ENCODE measurements at places on chromosomes 7 and 10.

DNA sequence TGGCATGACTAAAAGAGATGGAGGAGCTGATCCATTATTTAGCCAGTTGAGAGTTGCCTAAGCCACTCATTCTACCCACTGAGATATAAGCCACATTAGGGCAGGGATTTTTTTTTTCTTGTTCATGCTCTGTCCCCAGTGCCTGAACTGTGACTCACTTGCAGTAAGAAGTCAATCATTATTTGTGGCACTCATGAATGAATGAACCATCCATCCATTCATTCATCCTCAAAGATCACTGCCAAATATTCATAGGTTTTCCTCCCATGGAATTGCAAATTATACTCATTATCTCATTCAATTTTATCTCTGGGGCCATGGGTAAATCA lies 22.8 kb upstream of the ARID5B start:
- DNase-seq = no peak

- DNase-seq = no peak
Observed at GRCh38 chr7:152615031-152615741, 60.8 kb downstream of the XRCC2 start.

GRCh38 chr10:15088428-15089261 lies at the start of gene ACBD7:
TSS of gene ACBD7 (minus strand) at chr10:15088776. CDS start at chr10:15088728, 48 bp downstream.
- peak; percentile 55 for DNase-seq

DNA sequence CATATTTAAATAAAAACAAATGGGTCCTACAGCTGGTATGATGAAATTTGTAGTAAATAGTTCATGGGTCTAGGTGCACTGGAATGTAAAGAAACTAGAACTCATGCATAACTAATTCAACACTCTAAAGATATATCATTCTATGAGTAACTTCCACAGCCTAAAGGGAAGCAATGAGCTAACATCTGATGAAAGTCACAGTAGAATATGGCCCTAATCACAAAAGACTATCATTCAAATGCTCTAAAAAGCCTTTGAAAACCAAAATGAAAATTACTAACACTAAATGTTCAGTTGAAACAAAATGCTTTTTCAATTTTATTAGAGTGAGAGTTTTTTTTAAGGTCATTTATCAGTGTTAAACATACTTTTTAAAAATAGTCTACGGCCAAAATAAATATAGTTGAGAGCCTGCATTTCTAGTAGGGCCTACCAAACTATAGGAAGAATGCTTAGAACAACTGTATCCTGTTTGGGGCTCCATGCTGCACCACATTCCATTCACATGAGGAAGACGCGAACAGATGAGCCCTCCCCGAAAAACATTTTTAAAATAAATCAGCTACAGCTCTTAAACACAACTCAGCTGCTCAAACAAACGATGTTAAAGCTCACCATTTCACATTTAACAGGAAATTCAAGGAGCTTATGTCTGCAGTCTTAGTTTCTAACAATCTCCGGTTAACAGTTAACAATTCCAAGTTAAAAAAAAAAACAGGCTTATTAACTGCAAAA lies 134.5 kb downstream of the NRBF2 start:
- no peak for DNase-seq

GRCh38 chr10:13143766-13144165 lies 17.6 kb upstream of the MCM10 start:
- DNase-seq = no peak

DNA sequence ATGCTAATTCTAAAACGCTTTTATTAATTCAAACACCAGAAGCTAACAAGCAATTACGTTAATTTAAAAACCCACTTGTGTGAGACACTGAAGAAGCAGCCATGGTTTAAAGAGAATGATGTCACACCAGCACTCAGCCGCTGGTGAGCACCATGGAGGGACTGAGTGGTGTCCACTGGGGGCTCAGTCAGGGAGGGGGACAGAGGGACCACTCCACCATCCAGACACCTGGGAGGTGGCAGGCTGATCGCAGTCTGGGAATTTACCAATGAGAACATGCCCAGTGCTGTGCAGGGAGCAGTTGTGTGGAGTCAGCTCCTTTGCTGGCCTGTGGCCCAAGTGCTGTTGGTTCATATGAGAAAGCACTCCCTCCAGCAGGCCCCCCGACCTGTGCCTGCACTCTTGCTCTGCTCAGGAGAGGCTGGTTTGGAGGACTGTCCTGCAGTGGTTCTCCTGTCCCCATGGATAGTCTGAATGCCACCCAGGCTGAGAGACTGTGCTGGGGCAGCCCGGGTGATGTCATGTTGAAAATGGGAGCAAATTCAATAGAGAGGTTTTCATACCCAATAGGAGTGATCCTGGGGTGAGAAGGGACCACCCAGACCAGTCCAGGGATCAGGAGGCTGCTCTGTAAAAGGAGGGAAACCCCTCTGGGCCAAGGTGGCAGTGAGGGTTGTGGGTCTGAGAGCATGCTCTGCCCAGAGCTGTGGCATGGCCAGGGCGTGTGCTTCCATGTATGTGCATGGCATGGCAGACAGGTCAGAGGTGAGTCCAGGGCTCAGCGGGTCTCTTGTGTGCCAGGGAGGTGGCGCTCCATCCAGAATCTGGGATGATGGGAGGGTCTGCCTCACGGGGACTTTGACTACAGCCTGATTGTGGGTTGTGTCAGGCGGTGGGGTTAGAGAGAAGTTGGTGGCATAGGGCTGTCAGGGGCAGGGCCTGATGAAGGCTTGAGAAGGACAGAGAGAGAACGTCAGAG lies 12.7 kb downstream of the ADCY1 start:
- DNase-seq = no peak

- no peak for DNase-seq
Observed at GRCh38 chr7:85498031-85498430, 311.2 kb upstream of the SEMA3D start.

DNA sequence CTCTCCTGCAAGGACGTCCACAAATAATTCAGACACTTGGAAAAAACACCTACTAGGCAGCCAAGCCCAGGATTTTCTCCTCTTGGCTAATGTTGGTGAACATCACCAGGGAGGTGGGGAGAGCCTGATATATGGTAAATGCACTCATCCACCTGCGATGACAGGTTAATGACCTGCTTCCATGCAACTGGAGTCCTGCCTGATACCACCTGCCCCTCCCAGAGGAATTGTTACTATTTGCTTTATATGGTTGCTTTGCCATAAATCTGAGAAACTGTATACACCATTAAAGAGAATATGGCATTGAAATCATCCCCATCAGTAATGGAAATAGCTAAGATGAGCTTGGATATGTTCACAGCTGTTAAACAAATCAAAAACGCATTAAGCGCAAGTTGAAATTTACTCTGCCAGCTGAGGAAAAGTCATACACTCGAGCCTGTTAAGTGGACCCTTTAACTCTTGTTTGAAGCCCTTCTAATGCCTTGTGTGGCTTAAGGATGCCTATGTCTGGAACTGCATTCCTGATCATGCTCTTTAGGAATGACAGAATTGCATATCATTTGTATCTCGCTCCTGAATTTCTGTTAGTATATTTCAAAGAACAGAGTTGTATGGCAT lies 208.3 kb downstream of the PRPF18 start:
- DNase-seq = no peak

DNA sequence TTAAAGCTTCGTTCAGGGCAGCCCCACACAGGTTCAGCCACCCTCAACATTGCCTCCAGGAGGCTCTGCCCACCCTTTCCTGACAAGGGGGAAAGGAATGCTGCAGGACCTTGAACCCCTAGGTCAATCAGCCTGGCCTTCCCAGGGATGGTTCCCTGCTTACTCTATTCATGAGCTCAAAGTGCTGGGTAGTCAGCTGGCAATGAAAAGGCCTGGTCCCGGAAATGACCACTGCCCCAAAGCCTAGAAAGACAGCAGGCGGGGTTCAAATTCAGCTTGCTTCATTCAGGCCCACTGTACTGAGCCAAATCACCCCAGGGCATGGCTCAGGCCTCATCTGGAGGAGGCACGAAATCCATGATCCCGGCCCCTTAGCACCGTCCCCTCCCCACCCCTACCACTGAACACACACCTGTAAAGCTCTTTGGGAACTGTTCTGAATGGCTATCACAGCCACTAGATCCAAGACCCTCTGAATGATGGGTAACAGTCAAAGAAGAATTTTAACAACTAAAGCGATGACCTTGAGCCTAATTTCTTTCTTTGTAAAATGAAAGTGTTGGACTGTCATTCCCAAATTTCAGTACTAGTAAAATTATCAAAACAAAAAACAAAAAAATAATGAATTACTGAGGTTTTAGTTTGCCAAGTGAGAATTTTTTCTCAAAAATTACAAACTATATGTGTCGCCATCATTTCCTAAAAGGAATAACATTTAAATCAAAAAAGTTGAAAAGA lies 1.0 kb downstream of the URGCP start:
- DNase-seq = no peak

- no peak for DNase-seq
Observed at GRCh38 chr10:107516349-107516748, 351.8 kb upstream of the SORCS1 start.

GRCh38 chr10:15168291-15168785 lies at the start of gene NMT2:
TSS of gene NMT2 (minus strand) at chr10:15168693. CDS start at chr10:15168612, 81 bp downstream.
- DNase-seq = peak; percentile 31

GRCh38 chr10:115417585-115418265 lies 324.6 kb downstream of the ATRNL1 start:
- no peak for DNase-seq

- DNase-seq = no peak
Observed at GRCh38 chr10:119205894-119206602, 1.3 kb upstream of the GRK5 start.

DNA sequence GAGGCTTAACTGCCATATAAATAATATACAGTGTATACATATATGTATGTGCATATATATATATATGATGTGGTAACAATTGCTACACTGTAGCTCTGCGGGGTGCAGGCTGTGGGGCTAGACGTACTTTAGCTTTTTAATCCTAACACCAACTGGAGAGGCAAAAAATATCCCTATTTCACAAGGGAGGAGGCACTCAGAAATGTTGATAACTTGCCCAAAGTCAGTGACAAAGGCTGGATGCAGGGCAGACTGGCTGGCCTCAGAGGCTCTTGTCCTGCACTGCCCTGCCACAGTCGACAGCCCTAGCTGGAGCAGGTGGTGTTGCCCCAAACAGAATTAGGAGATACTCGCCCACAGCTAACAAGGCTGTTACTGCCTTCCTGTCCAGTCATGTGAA lies 1.5 kb upstream of the RELN start:
- DNase-seq = no peak

GRCh38 chr10:119817991-119818888 lies 54.4 kb downstream of the MCMBP start:
- DNase-seq = no peak

All from stimulated activated CD8-positive, alpha-beta memory T cell treated with anti-CD3 and anti-CD28 coated beads, Interleukin-4, amount 100 ng/mL, for 4 hours (primary cell).